Suppressor macrophage treated with lipopolysaccharide for 4 hours (primary cell): ENCODE measurements at places on chromosomes 7 and 10.

- DNase-seq = no peak
Measured at GRCh38 chr7:116449441-116449840, 50.1 kb upstream of the CAV2 start.

- peak; percentile 37 for DNase-seq
Measured at GRCh38 chr7:155885167-155886155, 73.2 kb upstream of the SHH start.

- peak; percentile 90 for DNase-seq
Measured at GRCh38 chr7:28410628-28411531, 1.4 kb upstream of the CREB5 start.

GRCh38 chr7:54259185-54259584 is 283.0 kb upstream of the VSTM2A start:
- DNase-seq = no peak

DNA sequence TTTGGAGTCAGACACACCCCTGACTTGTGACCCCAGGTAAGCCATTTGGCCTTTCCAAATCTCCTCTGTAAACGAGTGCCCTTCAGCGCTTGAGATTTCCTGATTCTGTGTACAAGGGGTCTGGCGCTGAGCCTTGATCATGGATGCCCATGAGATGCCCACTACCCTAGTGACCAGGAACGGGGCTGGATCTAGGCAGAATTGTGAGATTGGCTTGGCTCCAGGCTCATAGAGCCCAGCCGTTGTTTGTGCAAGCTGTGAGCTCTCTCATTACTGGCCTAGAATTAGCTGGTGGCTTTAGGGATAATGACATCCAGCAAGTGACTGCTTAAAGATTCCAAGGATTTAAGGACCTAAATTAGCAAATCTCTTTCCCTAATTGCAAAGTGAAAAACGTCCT is 84.9 kb downstream of the CAMK1D start:
- DNase-seq = no peak

- DNase-seq = no peak
Measured at GRCh38 chr10:6591668-6592067, 11.6 kb upstream of the PRKCQ start.

- DNase-seq = peak; percentile 64
Measured at GRCh38 chr10:101839416-101840063, 4.1 kb downstream of the KCNIP2 start.

- DNase-seq = no peak
Measured at GRCh38 chr7:29926741-29927140, 62.9 kb downstream of the SCRN1 start.

GRCh38 chr10:114308531-114309363 is 69.7 kb downstream of the VWA2 start:
- no peak for DNase-seq

DNA sequence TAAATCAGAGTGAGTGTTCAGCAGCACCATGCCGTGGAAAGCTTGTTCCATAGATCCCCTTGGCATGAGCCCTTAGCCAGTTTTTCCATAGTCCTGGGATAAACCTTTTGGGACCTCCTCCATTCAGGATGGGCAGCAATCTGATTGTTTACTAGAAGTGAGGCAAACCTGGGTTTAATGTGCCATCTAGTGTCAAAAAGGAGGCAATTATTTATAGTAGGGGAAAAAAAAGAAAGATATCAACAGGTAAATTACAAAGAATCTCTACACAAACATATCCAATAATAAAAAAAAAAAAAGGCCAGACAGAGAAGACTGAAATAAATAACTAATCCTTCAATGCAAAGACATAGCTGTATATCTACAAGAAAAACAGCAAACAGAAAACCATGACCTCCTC is 229.0 kb upstream of the STK17A start:
- no peak for DNase-seq

DNA sequence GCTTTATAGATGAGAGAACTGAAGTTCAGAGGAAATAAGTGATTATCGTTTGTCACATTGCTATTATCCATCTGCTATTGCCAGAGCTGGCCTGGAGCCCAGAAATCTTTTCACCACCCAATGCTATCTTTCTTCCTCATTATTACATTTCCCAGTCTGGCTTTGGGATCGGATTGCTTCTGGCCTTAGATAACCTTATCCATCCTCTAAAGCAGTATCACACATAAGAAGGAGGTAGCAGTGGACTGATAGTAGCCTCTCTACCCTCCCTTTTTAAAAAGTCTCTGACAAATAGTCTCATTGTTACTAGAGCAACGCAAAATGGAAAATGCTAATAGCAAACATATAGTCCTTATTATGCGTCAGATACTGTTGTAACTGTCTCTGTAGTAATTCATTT is 1.3 kb upstream of the CLDN12 start:
- peak; percentile 9 for DNase-seq

- DNase-seq = no peak
Measured at GRCh38 chr10:93913706-93914105, 19.9 kb downstream of the SLC35G1 start.

- DNase-seq = no peak
Measured at GRCh38 chr7:77335581-77335980, 80.6 kb downstream of the GSAP start.

DNA sequence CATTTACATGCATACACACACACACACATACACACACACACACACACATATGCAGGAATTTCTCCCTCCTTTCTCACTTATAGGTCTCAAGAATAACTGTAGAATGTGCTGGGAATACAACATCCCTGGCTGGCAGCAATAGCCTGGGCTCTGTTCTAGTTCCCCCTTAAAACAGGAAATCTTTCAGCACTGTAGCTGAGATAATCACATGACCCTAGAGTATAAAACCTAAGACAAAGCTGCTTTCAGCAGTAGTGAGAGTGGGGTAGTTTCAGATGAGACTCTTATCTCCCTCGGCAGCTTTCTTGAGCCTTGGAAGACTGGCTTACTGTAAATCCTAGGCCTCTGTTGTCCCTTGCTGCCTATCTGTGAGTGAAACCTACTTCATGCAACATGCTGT is 137.4 kb upstream of the AKR1E2 start:
- DNase-seq = peak; percentile 31

GRCh38 chr10:122132882-122133565 is 138.1 kb upstream of the BTBD16 start:
- DNase-seq = no peak

- no peak for DNase-seq
Measured at GRCh38 chr10:100081075-100082001, at the start of gene CPN1. CPN1 (minus strand) TSS chr10:100081869; CDS start chr10:100081625, 244 bp downstream.

GRCh38 chr7:135716677-135717238 is 11.2 kb downstream of the SLC13A4 start:
- no peak for DNase-seq

- DNase-seq = no peak
Measured at GRCh38 chr7:97576043-97576442, 155.8 kb upstream of the TAC1 start.

DNA sequence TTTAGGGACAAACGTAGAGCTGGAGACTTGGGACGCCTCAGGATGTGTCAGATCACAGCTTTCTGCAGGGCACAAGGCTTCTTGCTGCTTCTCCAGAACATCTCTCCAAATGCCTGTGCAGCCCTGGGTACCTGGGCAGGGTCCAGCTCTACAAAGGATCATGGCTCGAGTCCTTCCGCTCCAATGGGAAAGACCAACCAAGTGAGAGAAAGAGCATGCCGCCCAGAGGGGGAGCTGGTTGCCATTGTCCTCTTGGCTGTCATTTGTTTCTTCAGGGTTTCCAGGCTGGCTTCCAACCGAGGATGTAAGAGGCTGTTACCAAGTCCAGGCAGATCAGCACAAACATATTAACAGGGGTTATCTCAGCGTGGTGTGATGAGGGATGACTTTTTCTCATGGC is 5.6 kb upstream of the LEP start:
- DNase-seq = no peak
